ENCODE measurements at places on chromosomes 2 and 18. TPM values are rescaled to one million over a fixed set of nuclear protein-coding genes. Genes with fewer than 3 reads are reported as not detected.

Gene TMEM214
- 33.6 TPM for total RNA-seq

Gene RMDN2
- total RNA-seq: 7.9 TPM

Gene BMPR2
- total RNA-seq: 15.0 TPM

Gene LYG2
- total RNA-seq: not detected

Gene VPS54
- total RNA-seq: 19.6 TPM

Gene SPATA3
- not detected for total RNA-seq

Gene LRRC30
- total RNA-seq: not detected

Gene ASB18
- not detected for total RNA-seq

Gene FBLN7
- 0.57 TPM for total RNA-seq
